ENCODE measurements at places on chromosomes 6 and 20. TPM values are rescaled to one million over a fixed set of nuclear protein-coding genes. Genes with fewer than 3 reads are reported as not detected.
A peak's percentile ranks its signal among the peaks of the same experiment; 100 is the strongest.

Gene CD83
- 5.4 TPM for total RNA-seq

Gene ZNF512B
- 5.0 TPM for total RNA-seq

Gene AURKA
- 48.3 TPM for total RNA-seq

Gene WFDC12
- not detected for total RNA-seq

Gene TPX2
- total RNA-seq, result 7.2 TPM

Gene CPNE1
- total RNA-seq, result 119 TPM

Gene TRIM15
- not detected for total RNA-seq

Gene ZBTB24
- total RNA-seq, result 16.1 TPM

DNA sequence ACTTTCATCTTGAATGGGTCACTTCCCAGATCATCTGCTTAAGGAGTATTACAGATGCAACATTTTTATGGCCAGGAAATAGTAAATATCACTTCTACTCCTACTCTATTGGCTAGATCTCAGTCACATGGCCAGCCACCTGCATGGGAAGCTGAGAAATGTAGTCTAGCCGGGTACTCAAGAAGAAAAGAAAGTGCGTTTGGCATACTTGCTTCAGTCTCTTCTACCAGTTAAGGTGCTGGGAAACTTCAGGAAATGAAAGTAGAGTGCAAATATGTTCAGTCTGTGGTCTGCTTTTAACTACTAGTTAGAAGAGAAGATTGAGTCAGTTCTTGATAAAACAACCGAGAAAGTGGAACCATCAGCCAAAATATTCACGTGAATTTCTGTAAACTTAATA is 129.2 kb downstream of the PDSS2 start:
- peak; percentile 31 for DNase-seq

- DNase-seq, result peak; percentile 56
Measured at GRCh38 chr6:5729080-5729434, 277.7 kb downstream of the NRN1 start.

GRCh38 chr20:24911461-24911860 is 37.6 kb upstream of the CST7 start:
- DNase-seq, result no peak

DNA sequence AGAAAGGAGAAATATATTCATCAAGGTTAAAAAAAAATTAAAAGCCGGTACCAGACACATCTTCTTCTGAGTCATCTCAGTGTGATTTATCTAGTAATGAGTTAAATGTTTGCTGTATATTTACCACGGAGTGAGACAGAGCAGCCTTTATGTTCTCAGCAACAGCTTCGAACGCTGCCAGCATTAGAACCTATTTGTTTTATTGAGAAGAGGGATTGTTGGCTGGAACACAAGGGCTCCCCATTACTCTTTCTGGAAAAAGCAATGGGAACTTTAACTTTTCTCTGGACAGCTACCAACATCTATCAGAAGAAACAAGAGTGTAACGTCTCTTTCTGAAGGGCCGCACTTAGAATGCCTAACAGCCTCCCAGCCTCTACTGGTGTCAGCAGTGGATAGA is 105.3 kb upstream of the TAB2 start:
- DNase-seq, result no peak

DNA sequence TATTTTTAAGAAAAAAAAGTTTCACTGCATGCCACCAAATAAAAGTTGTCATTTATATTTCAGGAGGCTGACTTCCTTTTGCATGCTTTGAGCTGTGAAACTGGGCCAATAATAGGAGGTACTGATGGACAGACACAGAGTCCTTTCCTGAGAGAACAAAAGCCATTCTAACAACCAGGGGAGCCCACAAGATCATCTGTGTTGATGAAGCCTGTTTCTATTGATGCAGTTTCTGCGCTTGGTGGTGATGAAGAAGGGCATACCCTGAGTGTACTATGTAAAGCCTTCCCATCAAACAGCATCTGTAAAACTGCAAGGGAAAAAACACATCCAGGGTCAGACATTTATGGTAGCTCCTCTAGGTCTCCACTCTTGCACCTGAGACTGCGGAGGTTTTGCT is 34.8 kb downstream of the ABHD12 start:
- DNase-seq, result no peak

- no peak for DNase-seq
Measured at GRCh38 chr6:108699290-108700041, 138.7 kb downstream of the FOXO3 start.

DNA sequence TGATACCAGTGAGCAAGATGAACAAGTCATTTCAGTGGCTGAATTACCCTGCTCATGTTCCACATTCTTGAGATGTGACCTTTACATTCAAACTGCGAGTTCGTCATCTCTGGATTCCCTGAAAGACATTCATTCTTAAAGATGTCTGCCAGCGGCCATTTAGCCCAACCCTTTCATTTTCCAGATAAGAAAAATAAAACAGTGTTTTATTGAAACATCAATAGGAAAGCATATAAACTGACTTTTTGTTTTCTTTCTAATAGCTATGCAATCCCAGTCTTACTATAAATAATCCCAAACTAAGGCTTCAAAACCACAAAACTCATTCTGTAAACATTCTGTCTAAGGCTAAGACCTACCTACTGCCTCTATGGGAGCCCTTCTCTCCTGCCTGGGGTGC is 134.0 kb downstream of the SAMD5 start:
- peak; percentile 38 for DNase-seq

- peak; percentile 53 for DNase-seq
Measured at GRCh38 chr20:49245921-49246740, 26.9 kb downstream of the DDX27 start.

- no peak for DNase-seq
Measured at GRCh38 chr20:51934301-51935002, 132.1 kb upstream of the SALL4 start.

DNA sequence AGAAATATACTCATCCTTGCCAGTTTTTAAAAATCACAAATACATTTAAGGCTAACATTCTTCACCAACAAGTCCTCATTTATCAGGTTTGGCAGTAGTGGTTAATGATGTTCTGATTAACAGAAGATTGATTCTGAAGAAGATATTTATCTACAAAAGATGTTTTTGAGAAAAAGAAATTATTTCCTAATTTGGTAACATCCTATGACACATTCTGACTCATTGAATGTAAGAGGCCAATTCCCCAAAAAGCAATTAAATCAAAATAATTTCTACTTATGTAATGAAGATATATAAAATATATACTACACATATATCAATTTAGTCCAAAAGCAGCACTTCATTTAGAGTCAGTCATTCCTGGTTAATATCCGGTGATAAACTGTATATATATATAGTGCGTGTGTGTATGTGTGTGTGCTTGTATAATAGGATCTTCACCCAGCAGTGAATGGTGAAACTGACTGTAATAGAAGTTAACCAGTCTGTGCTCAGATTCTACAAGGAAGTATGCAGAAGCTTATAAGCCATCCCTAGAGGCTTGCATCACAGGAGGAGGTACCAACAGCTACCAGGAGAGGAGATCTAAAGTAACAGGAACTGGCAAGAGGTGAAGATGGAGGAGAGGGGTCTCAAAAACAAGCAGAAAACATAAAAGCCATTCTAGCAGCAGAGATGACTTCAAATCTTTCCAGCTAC is 82.9 kb upstream of the MARCKS start:
- peak; percentile 32 for DNase-seq

GRCh38 chr6:7727086-7727945 is 1.4 kb downstream of the BMP6 start:
- DNase-seq, result no peak

GRCh38 chr20:10316582-10316981 is 98.0 kb downstream of the SNAP25 start:
- peak; percentile 39 for DNase-seq

- no peak for DNase-seq
Measured at GRCh38 chr6:110485491-110485890, 9.1 kb upstream of the SLC22A16 start.

DNA sequence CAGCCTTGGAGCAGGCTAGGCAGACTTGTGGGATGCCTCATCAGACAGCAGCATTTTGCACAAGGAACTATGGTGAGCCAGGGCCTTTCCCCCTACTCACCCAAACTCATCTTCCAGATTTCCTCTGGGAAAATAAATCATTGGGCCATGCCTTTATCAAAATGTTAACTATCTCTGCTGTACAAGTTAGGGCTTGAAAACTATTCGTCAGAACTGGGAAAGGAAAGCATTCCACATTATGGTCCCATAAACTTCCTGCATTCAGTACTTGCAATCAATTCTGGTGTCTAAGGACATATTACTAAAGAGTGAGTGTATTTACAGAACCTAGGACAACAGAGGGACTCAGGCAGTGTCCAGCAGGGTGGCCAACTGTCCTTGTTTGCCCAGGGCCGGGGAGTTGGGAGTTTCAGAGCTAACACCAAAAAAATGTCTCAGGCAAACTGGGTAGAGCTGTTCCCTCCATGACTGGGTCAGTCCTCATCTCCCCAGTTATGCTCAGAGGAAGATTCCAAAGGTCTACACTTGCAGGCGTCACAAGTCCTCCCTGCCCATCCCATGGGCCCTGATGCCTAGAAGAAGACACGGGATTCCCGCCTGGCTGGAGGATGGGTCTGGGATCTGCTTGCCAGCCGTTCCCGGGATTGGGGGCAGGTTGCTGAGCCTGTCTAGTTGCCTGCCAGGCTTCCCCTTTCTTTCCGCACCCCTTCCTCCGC is 72.2 kb downstream of the SLC22A3 start:
- DNase-seq, result no peak

DNA sequence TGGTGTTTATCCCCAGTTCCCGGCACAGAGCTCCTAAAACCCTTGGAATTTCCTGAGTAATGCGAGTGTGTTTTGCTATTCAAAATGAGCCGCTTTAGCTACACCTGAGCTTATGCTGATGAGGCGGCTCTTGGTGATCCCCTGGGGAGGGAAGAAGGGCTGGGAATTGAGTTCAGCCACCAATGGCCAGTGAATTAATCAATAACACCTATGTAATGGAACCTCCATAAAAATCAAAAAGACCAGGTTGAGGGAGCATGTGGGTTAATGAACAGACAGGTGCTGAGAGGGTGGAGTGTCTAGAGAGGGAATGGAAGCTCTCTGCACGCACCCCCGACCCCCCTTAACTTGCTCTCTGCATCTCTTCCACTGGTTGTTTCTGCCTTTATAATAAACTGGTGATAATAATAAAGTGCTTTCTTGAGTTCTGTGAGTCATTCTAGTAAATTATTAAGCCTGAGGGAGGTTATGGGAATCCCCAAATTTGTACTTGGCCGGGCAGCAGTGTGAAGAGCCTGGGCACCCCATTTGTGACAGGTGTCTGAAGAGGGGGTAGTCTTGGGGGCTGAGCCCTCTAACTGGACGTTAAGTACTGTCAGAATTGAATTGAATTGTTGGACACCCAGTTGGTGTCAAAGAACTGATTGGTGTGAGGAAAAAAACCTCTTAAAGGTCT is 24.6 kb upstream of the SERPINB1 start:
- peak; percentile 95 for DNase-seq

GRCh38 chr6:112149719-112150263 is 62.4 kb downstream of the FAM229B start:
- DNase-seq, result no peak

- peak; percentile 53 for DNase-seq
Measured at GRCh38 chr6:37061157-37061804, 55.8 kb downstream of the FGD2 start.

DNA sequence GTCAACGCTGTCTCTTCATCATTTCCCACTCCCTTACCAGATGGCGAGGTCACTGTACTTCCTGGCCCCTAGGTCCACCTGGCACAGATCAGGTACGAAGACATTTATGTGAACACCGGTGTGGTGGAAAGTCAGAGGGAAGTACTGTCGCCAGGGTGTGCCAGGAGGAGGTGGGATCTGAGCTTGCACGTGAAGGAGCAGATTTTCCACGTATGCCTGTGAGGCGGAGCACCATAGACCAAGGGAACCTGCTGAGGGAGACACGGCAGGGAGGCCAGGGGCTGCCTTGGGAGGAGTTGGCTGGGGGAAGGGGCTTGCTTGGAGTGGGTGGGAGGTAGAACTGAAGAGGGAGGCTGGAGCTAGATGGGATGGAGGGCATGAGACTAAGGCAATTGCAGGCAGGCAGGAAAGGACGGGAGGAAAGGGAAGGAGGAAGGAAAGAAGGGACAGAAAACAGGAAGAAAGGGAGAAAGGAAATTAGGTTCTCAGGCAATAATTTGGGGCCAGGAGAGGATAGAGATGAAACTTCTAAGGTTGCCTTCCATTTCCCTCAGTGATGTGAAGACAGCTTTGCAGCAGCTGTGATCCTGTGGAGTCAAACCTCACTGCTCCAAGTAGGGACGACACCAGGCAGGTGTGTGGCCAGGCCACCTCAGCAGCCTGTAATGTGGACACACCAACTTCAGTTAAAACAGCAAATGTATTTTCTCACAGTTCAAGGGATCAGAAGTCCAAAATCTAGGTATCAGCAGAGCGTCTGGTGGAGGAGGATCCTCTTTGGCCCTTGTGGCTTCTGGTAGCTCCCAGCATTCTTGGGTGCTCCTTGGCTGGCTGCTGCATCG is 46.8 kb downstream of the CHMP4B start:
- DNase-seq, result no peak
